ENCODE measurements at places on chromosomes 5 and 9. TPM values are rescaled to one million over a fixed set of nuclear protein-coding genes. Genes with fewer than 3 reads are reported as not detected.

DNA sequence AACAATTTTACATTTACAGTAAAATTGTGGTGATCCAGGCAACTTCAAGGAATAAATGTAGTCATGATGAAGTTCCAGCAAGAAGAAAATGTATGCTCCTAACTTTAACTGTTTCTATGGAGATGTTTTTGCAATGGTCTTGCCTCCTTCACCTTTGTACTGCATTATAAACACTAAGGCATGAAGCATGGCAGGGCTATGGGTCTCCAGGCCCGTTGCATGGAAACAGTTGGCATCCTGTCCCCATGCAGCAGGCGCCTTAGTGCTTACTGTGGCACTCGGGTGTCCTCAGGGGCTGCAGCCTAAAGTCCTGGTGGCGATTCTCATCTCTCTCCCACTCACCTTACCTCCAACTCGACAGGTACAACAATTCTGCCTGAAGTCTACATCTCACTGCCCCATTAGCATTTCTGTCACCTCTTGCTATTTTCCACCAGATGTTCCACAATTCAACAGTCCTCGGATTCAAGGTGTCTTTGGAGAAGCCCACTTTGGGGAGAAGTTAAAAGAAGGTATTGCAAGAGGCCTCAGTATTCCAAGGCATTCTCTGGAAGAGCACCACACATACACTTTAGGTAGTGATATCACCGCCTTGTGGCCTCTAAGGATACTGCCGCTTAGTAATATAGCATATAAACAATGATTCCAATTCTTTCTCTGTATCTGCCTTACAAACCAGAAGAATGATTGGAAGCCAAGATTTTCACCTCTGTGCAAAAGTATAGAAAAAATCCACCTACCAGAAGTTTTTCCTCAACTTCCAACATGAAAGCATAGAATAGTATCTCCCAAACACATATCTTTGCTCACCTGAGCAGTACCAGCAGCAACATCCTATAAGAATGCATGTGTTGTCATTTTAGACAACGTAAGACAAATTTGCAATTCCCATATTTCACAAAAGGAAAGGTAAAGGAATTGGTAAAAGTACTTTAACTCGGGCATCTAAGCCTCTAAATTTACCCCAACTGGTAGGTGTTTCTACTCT, 5.1 kb downstream of the LIFR start:
- H3K36me3 ChIP-seq: peaks cover 31% of the 10 kb centered on the region
- H3K27ac ChIP-seq: no peak overlapping the region
- H3K27me3 ChIP-seq: no peaks in the 10 kb centered on the region

DNA sequence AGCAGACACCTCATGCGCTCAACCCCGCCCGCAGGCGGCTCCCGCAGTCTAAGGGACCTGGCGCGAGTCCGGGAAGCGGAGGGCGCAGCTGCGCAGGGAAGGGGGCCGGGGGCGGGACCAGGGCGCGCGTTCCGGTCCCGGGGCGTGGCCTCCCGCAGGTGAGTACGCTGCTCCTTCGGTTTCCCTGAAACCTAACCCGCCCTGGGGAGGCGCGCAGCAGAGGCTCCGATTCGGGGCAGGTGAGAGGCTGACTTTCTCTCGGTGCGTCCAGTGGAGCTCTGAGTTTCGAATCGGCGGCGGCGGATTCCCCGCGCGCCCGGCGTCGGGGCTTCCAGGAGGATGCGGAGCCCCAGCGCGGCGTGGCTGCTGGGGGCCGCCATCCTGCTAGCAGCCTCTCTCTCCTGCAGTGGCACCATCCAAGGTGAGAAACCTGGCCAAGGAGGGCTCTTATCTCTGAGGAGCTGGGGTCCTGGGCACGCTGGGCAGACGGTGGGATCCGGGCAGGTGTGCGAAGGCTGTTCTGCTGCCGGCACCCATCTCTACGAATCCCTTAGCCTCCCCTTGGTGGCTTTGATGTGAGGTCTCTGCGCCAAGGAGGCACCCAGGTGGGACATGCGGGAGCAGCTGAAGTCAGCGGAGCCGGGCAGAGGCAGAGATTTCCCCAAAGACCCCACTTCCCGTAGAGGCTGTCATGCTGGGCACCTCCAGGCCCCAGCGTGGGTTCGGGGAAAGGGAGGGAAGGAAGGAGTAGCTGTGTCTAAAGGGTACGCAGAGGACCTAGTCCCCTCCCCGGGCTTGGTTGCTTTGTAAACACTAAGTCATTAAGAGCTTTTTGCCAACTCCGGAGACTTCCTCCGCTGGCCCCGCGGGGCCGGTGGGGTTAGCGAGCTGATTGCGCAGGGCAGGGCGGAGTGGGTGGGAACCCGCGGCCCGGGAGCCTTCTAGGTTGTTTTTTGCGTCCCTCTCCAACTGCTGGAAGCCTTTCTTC, at the start of gene F2RL1:
Gene F2RL1, plus strand, starts transcription at position 187 of the 988 bp plus-strand sequence. Its CDS starts 153 bp downstream, at position 340.
- H3K4me3 ChIP-seq: peak within 1 kb of the TSS; percentile 91
- H3K36me3 ChIP-seq: no peaks in the 10 kb centered on the region
- no peaks in the 10 kb centered on the region for H3K4me1 ChIP-seq

PCDHGA2 gene
- total RNA-seq: 0.12 TPM

DNA sequence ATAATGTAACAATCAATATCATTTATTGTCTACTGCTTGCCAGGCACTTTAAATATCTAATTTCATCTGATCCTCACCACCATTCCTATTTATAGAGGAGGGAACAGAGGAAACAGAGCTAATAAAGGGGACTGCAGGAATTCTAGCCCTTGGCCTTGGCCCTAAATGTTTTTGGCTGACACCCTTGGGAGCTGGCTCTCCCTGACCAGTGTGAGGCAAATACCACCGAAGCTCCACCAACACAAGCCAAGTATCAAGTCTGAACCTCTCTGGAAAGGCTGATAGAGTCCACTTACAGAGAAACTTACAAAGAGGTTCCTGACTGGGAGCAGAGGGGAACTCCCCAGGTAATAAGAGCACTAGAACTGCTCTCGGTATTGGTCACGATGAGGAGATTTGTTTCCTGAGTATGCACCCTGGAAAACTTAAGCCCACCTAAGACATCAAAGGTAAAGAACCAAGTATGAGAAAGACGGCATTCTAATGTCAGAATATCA, 243.1 kb upstream of the PANK3 start:
- no peak overlapping the region for H3K27ac ChIP-seq
- no peak for DNase-seq
- H3K4me3 ChIP-seq: no peak overlapping the region

SLCO6A1 gene
- total RNA-seq: 1.3 TPM

DROSHA gene
- total RNA-seq: 115 TPM

ELOVL7 gene
- 5.1 TPM for total RNA-seq

DNA sequence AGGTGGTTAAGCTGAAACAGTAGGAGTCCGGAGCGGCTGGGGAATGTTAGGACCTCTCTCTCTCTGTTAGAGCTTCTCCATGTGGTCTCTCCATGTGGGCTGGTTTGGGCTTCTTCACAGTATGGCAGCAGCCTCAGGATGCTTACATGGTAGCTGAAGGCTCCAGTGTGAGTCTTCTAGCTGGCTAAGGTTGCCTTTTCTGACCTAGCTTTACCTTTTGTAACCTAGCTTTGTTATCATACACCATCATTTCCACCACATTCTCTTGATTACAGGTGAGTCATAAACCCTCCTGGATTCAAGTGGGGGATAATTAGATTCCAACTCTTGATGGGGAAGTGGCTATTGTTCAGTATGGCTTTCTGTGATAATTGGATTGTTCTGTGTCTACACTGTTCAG, 98.5 kb downstream of the MTREX start:
- H3K36me3 ChIP-seq: peaks cover 75% of the 10 kb centered on the region
- no peak overlapping the region for H3K27ac ChIP-seq
- H3K4me3 ChIP-seq: no peak overlapping the region
- H3K27me3 ChIP-seq: no peaks in the 10 kb centered on the region

ZBED3 gene
- 3.1 TPM for total RNA-seq

DNA sequence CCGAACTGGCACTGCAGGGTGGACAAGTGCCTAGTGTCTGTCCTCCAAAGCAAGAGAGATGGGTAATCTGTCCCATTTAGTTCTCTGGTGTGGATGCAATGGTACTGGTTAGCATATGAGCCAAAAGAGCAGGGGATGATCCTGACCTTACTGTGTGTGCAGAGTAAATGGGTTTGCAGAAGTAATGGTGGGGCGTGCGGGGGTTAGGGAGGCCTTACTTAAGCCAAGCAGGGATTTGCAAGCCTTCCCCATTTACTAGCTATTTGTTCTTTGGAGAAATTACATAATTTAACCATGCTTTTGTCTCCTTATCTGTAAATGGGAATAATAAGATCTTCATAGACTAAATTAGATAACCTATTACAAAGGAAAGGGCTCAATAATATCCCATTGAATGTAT, 19.9 kb upstream of the LCP2 start:
- no peak for DNase-seq
- H3K36me3 ChIP-seq: no peaks in the 10 kb centered on the region
- no peak overlapping the region for H3K4me3 ChIP-seq

DNA sequence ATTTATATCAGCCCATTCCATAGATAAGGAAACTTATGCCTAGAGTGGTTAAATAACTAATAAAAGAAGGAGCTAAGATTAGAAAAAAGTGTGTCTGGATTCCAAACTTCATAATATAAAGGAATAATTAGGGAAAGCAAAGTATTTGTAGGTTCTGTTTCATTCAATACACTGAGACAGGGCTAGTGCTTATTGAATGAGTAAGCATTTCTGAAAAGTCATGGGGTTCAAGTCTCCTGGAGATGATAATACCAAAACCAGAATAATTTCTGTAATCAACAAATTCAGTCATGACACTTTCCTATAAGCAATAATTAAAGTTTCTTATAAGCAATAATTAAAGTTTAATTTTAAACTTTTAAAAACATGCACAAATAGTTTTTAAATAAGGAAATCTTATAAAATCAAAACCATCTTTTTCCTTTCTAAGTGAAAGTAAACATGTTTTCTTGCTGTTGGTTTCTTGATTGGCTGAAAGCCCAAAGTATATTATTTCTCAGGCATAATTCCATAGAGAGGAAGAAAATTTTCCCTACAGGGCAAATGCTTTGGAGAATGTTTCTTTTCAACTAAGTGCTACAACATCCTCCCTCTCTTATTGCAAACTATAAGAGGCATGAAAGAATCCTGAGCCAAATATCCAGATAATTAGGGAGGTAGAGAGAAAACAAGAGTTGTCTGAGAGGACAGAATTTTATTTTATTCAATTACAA, 510.2 kb downstream of the PRELID2 start:
- DNase-seq: no peak
- H3K4me1 ChIP-seq: no peaks in the 10 kb centered on the region
- no peaks in the 10 kb centered on the region for H3K36me3 ChIP-seq
- no peak overlapping the region for H3K4me3 ChIP-seq

DNA sequence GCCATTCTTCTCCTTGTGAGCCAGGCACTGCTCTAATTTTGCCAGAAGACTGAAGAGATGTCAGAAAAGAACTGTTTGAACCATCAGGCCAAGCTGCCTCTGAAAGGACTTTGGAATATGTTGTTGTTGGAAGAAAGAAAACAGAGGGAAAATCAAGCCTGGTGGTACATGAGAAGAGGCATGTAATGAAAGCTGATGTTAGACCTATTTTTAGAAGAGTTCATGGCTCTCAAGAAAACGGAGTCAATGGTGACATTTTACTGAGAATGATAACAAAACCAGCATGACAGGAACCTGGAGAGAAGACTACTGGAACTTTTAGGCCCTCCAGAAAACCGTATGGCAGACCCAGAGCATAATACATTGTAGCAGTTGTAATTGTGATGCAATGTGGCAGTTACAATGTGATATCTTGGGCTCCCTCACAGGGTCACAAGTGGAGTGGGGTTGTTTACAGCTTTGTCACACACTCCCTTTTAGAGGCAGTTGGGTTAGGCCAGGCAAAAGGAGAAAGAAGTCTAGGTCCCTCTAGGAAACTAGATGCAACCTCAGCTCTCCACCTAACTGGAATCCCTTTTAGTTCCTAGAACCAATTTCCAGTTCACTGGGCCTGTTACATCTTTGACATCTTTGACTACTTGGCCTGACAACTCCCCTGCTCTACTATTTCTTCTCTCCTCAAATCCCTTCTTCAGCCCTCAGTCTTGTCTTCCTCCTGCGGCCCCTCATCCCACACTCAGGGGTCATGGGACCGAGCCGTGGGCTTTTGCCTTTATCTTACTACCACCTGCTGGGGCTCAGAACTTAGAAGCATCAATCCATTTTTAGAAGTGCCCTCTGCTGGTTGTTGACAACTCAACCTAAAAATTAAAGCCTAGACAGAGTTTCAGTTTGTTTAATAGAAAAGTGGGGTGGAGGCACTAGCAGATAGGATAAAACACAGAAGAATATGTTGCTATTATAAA, 61.2 kb upstream of the JAK2 start:
- H3K4me1 ChIP-seq: peaks cover 6% of the 10 kb centered on the region
- H3K4me3 ChIP-seq: no peak overlapping the region
- no peak overlapping the region for H3K27ac ChIP-seq
- H3K36me3 ChIP-seq: no peaks in the 10 kb centered on the region
- DNase-seq: no peak
- H3K27me3 ChIP-seq: no peaks in the 10 kb centered on the region

MYOZ3 gene
- 15.8 TPM for total RNA-seq

GRCh38 chr5:69001627-69002026, 92.2 kb upstream of the SLC30A5 start:
- no peak overlapping the region for H3K4me3 ChIP-seq
- H3K27me3 ChIP-seq: no peaks in the 10 kb centered on the region
- no peak for DNase-seq
- no peaks in the 10 kb centered on the region for H3K4me1 ChIP-seq
- H3K36me3 ChIP-seq: no peaks in the 10 kb centered on the region
- no peak overlapping the region for H3K27ac ChIP-seq

ENHO gene
- 14.5 TPM for total RNA-seq

DNA sequence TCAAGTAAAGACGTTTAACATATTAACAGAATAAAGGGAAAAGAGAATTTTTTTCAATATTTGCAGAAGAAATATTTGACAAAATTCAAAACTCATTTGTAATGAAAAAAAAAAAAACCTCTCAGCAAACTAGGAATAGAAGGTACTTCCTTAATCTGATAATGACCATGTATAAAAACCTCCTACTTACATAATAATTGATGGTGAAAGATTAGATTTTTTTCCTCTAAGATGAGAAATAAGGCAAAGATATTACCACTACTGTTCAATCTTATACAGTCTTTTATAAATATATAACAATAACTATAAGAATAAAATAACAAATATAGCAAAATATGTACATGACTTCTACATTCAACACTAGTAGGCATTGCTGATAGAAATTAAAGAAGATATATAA, 424.6 kb upstream of the KLF4 start:
- peaks cover 8% of the 10 kb centered on the region for H3K27me3 ChIP-seq
- no peak overlapping the region for H3K4me3 ChIP-seq
- H3K27ac ChIP-seq: no peak overlapping the region
- H3K36me3 ChIP-seq: no peaks in the 10 kb centered on the region
- DNase-seq: no peak

GRCh38 chr5:158487156-158487555, 612.6 kb downstream of the EBF1 start:
- H3K27me3 ChIP-seq: no peaks in the 10 kb centered on the region
- H3K4me3 ChIP-seq: no peak overlapping the region
- no peak for DNase-seq
- H3K4me1 ChIP-seq: no peaks in the 10 kb centered on the region

DNA sequence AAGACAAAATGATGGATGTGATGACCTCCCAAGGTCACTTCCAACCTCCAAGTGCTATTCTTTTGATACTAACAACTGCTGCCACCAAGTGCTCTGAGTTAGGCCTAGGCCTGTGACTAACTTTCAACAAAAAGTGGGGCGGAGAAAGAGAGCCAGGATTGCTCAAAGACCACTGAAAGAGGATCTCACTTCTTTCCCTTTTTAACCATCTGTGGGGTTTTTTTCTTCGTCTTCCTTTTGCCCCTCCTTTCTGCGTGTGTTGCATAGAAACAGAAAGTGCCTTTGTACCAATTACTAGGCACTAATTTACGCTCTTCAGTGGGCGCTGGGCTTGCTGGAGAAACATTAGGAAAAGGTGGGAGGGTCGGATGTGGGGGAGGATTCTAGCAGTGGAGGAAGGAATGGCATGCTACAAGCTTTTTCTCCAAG, 8.0 kb downstream of the KLF9 start:
- H3K4me3 ChIP-seq: no peak overlapping the region
- peaks cover 3% of the 10 kb centered on the region for H3K4me1 ChIP-seq
- H3K27me3 ChIP-seq: peaks cover 12% of the 10 kb centered on the region
- H3K27ac ChIP-seq: peak overlapping the region; percentile 72
- no peak for DNase-seq

All from endodermal cell (in vitro differentiated cells).